Thyroid gland (tissue), 4 donors: ENCODE measurements at places on chromosomes 6 and 20. TPM values are rescaled to one million over a fixed set of nuclear protein-coding genes. Genes with fewer than 3 reads are reported as not detected.
A peak's percentile ranks its signal among the peaks of the same experiment; 100 is the strongest.

The MATN4 gene
- 1.2 TPM for total RNA-seq

The GPR6 gene
- total RNA-seq, result not detected

The GSTA3 gene
- total RNA-seq, result not detected

The FAM217A gene
- not detected for total RNA-seq

The TMEM170B gene
- total RNA-seq, result 8.3 TPM

- H3K27me3 ChIP-seq, result no peaks in the 10 kb centered on the region
- H3K27ac ChIP-seq, result no peak overlapping the region
- no peaks in the 10 kb centered on the region for H3K4me1 ChIP-seq
- DNase-seq, result no peak
- no peaks in the 10 kb centered on the region for H3K36me3 ChIP-seq
Measured at GRCh38 chr6:150966786-150967185, 101.3 kb downstream of the MTHFD1L start.

DNA sequence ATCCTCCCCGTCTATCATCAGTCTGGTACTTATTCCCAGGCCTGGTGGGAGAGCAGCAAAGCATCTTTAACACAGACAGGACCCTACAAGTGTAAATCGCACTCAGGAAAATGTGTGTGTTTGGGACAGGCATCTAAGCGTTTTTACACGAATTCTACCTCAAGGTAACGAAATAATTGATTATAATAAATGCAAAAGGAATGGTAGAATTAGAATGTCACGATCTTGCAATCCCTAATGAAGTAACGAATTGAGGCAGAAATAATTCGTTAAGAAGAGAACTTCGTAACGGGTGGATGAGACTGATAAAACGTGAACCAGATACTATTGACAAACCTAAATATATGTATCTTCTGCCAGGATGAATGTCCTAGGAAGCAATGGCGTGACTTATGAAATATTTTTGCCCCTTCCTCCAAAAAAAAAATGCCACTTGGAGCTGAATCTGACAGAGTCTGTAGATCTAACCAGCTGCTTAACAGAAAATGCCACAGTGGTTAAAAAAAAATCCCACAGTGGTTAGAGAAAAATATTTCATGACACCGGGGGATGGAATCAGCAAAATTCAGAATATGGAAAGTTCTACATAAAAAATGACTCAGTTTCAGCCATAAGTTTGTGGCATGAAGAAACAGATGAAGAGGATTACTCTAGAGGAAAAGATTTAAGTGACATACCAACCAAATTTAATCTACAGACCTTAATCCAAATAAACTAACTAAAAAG is 68.7 kb downstream of the F13A1 start:
- no peaks in the 10 kb centered on the region for H3K27me3 ChIP-seq
- no peaks in the 10 kb centered on the region for H3K4me1 ChIP-seq
- no peaks in the 10 kb centered on the region for H3K36me3 ChIP-seq
- no peak overlapping the region for H3K4me3 ChIP-seq

GRCh38 chr6:158911746-158912480 is 88.1 kb downstream of the RSPH3 start:
- H3K36me3 ChIP-seq, result no peaks in the 10 kb centered on the region
- H3K27me3 ChIP-seq, result no peaks in the 10 kb centered on the region
- peaks cover 17% of the 10 kb centered on the region for H3K4me1 ChIP-seq
- DNase-seq, result peak; percentile 23
